GM06990 (cell line): ENCODE measurements at places on chromosomes 1 and 21.

DNA sequence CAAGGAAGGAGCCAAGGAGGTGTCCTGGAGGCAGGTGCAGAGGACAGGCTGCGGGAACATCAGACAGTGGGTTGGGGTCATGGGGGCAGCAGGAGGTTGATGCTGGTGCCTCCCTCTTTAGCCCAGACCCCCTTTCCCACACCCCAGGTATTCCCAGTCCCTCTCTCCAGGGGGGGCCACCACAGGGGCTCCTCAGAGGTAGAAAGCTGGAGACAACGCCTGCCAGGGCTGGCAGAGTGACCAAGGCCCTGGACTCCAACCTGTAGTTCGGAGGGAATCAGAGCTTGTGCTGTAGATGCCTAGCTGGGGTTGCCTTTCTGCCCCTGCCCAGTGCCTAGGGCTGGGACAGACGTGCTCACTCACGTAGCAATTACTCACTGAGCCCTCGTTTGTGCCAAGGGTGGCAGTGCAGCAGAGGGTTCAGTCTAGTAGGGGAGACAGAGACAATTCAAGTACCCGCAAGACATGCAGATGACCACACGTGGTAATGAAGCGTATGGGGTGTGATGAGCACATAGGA is 148.2 kb downstream of the PTPRU start:
- no peak for DNase-seq

- DNase-seq: no peak
These were observed 105.0 kb downstream of the FNBP1L start for GRCh38 chr1:93552741-93553455.

DNA sequence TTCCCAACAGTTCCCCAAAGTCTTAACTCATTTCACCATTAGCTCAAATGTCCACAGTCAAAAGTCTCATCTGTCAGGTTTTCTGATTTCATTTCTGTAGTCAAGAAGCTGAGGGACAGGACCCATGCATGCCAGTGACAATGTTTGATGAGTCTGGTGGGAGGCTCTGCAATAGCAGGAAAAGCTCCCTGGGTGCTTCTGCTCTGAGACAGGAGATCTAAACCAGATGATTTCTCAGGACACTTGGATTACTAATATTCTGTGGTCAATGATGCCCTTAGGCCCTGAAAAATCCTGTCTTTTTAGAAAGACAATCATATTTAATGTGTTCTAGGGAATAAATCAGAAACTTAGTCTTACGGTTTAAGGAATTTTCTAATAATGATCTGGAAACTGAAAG is 56.4 kb downstream of the PCBP3 start:
- DNase-seq: no peak

DNA sequence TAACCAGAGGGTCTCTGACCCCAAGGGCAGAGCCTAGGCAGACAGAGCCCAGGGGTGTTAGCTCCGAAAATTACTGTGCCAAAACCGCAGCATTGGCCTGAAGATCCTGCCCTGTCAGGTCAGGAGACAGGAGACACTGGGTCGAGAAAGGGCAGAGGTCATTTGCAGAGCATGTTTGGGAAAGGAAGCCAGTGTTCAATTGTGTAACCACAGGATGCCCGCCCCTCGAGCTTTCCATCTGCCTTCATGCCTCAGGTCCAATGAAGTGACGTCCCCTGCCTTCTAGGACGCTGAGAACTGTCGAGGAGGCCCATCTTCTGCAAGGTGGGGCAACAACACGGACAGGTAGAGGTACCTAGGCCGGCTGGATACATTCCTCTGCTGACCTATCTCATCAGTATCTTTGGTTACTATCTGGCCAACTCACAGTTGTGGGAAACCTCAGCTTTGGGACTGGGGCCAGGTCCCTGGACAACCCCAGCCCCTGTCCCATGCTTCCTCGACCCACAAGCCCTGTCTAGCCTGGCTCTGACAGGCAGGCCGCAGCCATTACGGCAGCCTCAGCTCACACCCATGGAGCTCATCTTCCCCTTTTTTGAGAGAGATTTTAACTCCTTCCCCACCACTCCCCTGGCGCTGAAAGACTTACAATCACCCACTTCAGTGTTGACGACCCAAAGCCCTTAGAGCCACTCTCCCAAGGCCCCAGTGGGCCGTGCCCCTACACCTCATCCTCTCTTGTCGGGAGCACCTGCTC is 1.3 kb downstream of the ARL8A start:
- DNase-seq: no peak

- no peak for DNase-seq
These were observed 54.4 kb upstream of the HAO2 start for GRCh38 chr1:119314001-119314796.

GRCh38 chr1:73327180-73327793 is 870.7 kb downstream of the LRRIQ3 start:
- DNase-seq: no peak
